CD4-positive, CD25-positive, alpha-beta regulatory T cell (primary cell): ENCODE measurements at places on chromosomes 13 and 19. TPM values are rescaled to one million over a fixed set of nuclear protein-coding genes. Genes with fewer than 3 reads are reported as not detected.

GPX4 gene
- 112 TPM for total RNA-seq

DNA sequence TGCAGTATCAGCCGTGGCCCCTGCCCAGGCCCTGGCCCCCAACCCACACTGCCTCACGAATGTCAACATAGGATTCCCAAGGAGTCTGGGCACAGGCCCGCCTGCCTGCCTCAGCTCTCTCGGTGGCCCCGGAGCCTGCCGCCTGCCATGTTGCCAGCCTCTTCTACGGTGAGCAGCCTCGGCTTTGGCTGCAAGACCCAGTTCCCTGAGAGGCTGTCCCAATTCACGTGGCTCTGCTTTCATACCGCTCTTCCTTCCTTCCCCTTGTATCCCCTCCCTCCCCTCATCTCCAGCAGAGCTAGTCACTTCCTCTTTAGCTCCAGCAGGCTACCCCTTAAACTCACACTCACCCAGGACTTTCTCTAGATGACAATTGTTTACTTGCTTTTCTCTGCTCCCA is 42.7 kb downstream of the SERP2 start:
- no peaks in the 10 kb centered on the region for H3K4me1 ChIP-seq
- DNase-seq = no peak
- H3K4me3 ChIP-seq = no peak overlapping the region

- H3K4me1 ChIP-seq = no peaks in the 10 kb centered on the region
- H3K27ac ChIP-seq = no peak overlapping the region
- H3K36me3 ChIP-seq = no peaks in the 10 kb centered on the region
- no peaks in the 10 kb centered on the region for H3K27me3 ChIP-seq
- DNase-seq = no peak
- H3K4me3 ChIP-seq = no peak overlapping the region
Measured at GRCh38 chr13:22012686-22013085, 341.8 kb downstream of the FGF9 start.

FOSB gene
- total RNA-seq = 731 TPM

- DNase-seq = no peak
- H3K4me3 ChIP-seq = no peak overlapping the region
- no peak overlapping the region for H3K27ac ChIP-seq
- H3K27me3 ChIP-seq = no peaks in the 10 kb centered on the region
- H3K36me3 ChIP-seq = peaks cover 81% of the 10 kb centered on the region
Measured at GRCh38 chr19:43741075-43741825, 13.5 kb downstream of the SMG9 start.

DNA sequence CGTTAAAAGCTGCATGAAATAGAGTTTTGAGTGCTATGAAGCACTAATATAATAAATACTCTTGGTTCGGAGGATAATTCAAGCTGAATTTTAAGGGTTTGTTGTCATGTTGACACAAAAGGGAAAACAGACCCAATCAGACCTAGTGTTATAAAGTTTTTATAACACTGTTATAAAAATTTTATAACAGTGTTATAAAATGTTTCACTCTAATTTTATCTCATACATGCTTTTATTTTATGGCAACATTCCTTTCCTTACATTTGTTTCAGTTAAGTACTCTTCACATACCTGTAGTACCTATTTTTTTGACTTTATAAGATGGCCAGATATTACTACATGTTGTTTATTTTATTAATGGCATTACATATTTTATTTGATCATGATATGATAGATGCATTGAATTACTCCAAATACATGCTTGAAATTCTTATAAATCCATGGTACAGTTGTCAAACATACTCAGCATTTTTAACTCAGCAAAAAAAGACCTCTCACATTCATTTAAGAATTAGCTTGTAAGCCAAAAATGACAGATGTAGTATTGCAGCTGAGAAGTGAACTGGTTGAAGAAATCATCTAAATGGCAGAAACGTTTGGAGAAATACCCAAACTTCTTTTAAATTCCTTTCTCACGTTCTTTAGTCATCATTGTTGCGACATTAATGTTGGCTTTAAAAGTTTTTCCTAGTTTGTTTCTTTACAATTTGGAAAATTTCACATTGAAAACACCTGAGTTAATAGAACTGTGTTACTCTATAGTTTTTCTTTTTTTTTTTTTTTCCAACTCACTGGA is 104.5 kb downstream of the PIBF1 start:
- H3K4me1 ChIP-seq = no peaks in the 10 kb centered on the region
- no peaks in the 10 kb centered on the region for H3K27me3 ChIP-seq
- H3K27ac ChIP-seq = no peak overlapping the region
- DNase-seq = no peak
- H3K36me3 ChIP-seq = peaks cover 3% of the 10 kb centered on the region

DNA sequence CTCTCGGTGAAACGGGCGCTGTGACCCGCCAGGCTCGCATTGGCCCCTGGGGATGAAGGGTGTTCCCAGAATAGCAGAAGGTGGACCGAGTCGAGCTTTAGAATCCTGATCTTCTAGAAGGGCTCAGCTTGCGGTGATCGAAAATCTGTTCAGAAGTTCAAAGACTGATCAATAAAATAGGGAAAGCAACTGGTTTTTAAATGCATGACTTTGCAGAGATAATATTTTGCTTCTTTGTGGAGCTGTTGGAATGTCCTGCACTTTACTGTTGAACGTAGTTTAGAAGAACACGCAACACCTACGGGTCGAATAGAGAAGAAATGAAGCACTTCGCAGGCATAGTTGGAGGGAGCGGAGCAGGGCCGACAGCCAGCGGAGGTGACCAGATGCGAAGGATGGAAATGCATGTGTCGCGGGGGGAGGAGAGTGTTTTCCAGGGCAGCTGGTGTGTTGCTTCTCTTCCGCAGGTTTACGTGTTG is 766 bp downstream of the CEBPG start:
- H3K4me3 ChIP-seq = peak overlapping the region; percentile 95
- peak overlapping the region; percentile 93 for H3K27ac ChIP-seq
- H3K36me3 ChIP-seq = peaks cover 6% of the 10 kb centered on the region
- DNase-seq = no peak
- no peaks in the 10 kb centered on the region for H3K27me3 ChIP-seq

- H3K4me1 ChIP-seq = peaks cover 31% of the 10 kb centered on the region
- peaks cover 19% of the 10 kb centered on the region for H3K36me3 ChIP-seq
- H3K27ac ChIP-seq = peak overlapping the region; percentile 92
- H3K27me3 ChIP-seq = no peaks in the 10 kb centered on the region
- H3K4me3 ChIP-seq = peak overlapping the region; percentile 13
Measured at GRCh38 chr19:9436358-9436757, 985 bp upstream of the ZNF266 start.

DNA sequence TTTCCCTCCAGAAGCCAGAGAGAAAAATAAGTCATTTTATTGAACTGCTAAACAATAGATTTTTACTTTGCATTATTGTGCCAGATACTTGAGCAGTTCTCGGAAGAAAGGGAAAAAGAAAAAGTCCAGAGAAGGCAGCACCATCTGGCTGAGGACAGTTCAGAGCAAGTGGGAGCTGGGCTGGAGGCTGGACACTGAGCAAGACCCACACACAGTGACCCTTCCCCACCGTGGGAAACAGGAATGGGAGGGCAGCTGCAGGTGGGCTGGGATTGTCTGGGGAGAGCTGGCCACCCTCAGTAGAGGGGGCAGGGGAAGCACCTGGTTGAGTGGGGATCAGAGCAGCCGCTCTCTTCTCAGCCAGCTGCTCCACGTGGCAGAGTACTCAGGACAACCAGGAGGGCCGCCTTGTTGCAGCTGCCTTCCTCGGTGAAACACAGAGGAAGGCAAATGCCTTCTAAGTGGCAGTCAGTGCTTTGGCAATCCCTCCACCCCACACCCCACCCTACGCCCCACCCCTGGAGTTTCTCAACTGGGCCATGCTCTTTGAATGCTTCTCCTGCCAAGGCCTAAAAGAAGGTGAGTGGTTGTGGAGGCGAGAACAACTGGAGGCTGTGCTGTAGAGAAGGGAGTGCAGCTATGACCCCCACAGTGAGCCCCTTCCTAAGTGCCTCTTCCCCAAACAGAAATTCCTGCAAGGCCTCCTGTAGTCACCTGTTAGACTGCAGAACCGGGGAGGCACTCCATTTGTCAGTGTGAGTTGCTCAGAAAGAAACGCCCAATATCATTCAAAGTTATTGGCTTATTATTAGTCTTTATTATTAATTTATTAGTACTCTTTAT is 179.3 kb downstream of the ZIC5 start:
- no peaks in the 10 kb centered on the region for H3K27me3 ChIP-seq
- H3K4me1 ChIP-seq = no peaks in the 10 kb centered on the region
- H3K27ac ChIP-seq = no peak overlapping the region

DNA sequence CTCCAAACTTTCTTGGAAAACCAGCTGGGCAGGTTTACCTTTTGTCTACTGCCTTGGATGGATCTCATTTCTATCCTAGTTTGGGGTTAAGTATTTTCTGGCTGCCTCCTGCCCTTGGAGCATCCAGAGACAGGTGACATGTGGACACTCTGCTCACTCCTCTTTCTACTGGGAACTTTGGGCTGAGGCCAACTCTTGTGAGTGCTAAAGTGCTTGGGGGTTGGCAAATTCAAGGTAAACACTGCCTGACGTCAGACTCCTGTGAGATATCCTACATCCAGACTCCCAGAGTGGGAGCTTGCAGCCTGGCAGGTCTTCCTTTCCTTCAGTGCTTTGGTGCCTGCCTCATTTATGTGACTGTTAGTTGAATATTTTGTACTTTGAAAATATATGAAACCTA is 388.1 kb downstream of the KCNRG start:
- no peaks in the 10 kb centered on the region for H3K36me3 ChIP-seq
- DNase-seq = no peak
- no peak overlapping the region for H3K27ac ChIP-seq
- no peaks in the 10 kb centered on the region for H3K4me1 ChIP-seq

GRCh38 chr13:36973621-36974295 is 25.4 kb downstream of the ALG5 start:
- no peaks in the 10 kb centered on the region for H3K27me3 ChIP-seq
- H3K4me3 ChIP-seq = no peak overlapping the region
- peaks cover 54% of the 10 kb centered on the region for H3K36me3 ChIP-seq

RNF225 gene
- total RNA-seq = 0.39 TPM

GRCh38 chr19:10975374-10976130 is 14.7 kb downstream of the SMARCA4 start:
- no peak for DNase-seq
- H3K36me3 ChIP-seq = no peaks in the 10 kb centered on the region
- H3K27me3 ChIP-seq = no peaks in the 10 kb centered on the region
- no peak overlapping the region for H3K27ac ChIP-seq
- H3K4me1 ChIP-seq = peaks cover 6% of the 10 kb centered on the region
- H3K4me3 ChIP-seq = no peak overlapping the region

KRTDAP gene
- total RNA-seq = not detected

GRCh38 chr13:94308832-94309231 is 170.7 kb downstream of the DCT start:
- no peaks in the 10 kb centered on the region for H3K36me3 ChIP-seq
- peaks cover 20% of the 10 kb centered on the region for H3K4me1 ChIP-seq
- H3K27me3 ChIP-seq = no peaks in the 10 kb centered on the region
- DNase-seq = no peak
- H3K27ac ChIP-seq = no peak overlapping the region
- no peak overlapping the region for H3K4me3 ChIP-seq

ICAM5 gene
- total RNA-seq = 0.20 TPM

DNA sequence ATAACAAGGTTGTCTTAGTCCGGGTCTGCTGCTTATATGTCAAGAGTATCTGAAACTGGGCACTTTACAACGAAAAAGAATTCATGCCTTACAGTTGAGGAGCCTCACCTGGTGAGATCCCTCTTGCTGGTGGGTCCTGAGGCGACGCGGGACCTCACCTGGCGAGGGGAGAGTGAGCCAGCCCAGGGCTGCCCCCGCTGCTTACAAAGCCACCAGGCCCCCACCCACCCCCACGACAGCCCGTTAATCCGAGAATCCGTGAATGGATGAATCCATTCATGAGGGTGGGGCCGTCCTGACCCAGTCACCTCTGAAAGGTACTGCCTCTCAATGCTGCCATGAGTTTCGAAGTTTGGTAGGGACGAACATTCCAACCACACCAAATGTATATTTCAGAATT is 54.0 kb upstream of the F7 start:
- no peak for DNase-seq
- H3K4me3 ChIP-seq = no peak overlapping the region
- H3K4me1 ChIP-seq = no peaks in the 10 kb centered on the region
- no peak overlapping the region for H3K27ac ChIP-seq
- H3K27me3 ChIP-seq = no peaks in the 10 kb centered on the region

- no peak overlapping the region for H3K4me3 ChIP-seq
- no peak for DNase-seq
- no peaks in the 10 kb centered on the region for H3K4me1 ChIP-seq
- no peaks in the 10 kb centered on the region for H3K36me3 ChIP-seq
- no peak overlapping the region for H3K27ac ChIP-seq
Measured at GRCh38 chr19:28289295-28290063, 923.5 kb downstream of the UQCRFS1 start.

ZNF112 gene
- total RNA-seq = not detected

DNA sequence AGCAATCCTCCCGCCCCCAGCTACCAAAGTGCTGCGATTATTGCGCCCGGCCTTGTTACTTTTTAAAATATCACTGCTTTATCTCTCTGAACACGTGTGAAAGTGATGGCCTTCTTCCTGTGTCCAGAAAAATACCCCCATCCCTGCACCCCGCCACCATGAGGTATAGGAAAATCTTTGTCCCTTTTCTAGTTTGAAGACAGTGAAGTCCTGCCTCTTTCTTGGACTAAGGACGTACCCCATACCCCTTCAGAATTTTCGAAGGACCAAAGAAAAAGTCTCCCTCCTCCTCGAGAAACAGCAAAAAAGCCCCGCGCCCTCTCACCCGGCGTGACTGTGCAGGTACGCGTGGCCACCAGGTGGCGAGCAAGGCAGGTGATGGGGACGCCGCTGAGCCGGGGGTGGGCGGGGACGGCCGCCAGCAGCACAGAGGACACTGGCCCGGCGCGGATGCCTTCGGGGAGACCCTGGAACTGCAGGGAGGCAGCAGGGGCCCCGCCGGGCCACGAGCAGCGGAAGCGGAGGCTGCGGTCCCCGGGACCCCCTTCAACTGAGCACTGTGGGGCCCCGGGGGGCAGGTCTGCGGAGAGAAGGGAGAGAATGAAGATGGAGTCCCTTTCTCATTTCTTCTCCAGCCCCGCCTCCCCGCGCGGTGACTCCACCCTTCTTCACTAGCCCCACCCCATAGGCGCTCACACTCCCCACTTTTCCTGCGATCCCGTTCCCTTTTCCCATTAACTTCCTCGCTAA is 3.2 kb downstream of the VSIG10L start:
- no peaks in the 10 kb centered on the region for H3K27me3 ChIP-seq
- H3K4me1 ChIP-seq = peaks cover 17% of the 10 kb centered on the region
- H3K36me3 ChIP-seq = no peaks in the 10 kb centered on the region
- peak overlapping the region; percentile 73 for H3K4me3 ChIP-seq
- no peak overlapping the region for H3K27ac ChIP-seq

PLA2G4C gene
- 3.5 TPM for total RNA-seq

- H3K36me3 ChIP-seq = peaks cover 4% of the 10 kb centered on the region
- no peaks in the 10 kb centered on the region for H3K4me1 ChIP-seq
- H3K27ac ChIP-seq = no peak overlapping the region
- no peak overlapping the region for H3K4me3 ChIP-seq
- H3K27me3 ChIP-seq = no peaks in the 10 kb centered on the region
Measured at GRCh38 chr19:49629659-49630058, 10.3 kb downstream of the RRAS start.

CCDC122 gene
- total RNA-seq = 1.5 TPM
